ENCODE measurements at places on chromosomes 6 and 20. TPM values are rescaled to one million over a fixed set of nuclear protein-coding genes. Genes with fewer than 3 reads are reported as not detected.
A peak's percentile ranks its signal among the peaks of the same experiment; 100 is the strongest.

DNA sequence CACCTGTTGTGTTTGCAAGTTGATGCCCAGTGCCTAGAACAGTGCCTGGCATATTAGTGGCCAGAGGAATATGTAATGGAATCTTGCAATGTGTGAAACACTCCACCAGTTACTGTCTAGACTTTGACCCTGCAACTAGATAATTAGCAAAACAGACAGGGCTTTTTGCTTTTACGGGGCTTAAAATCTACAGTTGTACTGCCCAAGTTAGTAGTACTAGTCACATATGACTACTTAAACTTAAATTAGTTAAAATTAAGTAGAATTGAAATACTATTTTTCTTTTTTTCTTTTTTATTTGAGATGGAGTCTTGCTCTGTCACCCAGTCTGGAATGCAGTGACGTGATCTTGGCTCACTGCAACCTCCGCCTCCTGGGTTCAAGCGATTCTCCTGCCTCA is 44.3 kb upstream of the PLCB4 start:
- no peak overlapping the region for H3K4me3 ChIP-seq
- peaks cover 8% of the 10 kb centered on the region for H3K4me1 ChIP-seq
- no peaks in the 10 kb centered on the region for H3K36me3 ChIP-seq
- DNase-seq = no peak
- H3K27me3 ChIP-seq = no peaks in the 10 kb centered on the region

The INSM1 gene
- total RNA-seq = not detected

DNA sequence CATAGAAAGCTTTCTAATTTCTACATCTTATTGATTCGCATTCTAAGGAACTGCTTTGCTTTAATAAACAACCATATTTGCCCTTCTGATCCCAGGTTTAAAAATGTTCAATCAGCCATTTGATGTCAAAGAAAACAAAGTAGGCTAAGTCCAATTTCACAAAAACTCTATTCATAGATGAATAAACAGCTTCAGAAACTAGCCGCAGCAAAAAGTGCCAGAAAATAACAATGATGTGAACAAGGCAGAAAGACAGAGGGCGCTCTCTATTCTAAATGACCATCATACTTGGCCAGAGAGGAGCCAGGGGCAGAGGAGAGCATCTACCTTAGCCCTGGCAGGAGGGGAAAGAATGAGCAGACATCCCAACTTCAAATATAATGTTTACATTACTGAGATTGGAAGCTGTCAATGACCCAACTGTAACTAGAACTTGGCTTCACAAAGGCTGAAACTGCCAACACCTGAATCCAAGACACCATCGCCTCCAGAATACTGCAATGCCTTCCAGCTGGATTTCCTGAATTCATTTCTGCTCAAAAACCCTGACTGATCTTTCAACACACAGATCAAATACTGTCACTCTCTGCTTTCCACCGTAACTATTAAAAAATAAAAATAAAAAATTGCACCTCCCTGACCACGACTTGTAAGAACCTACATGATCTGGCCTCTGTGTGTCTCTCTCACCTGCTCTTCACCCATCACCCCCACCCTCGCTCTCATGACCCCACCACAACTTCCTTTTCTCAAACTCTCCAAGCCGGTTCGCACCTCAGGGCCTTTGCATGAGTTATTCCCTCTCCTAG is 9.5 kb downstream of the CNKSR3 start:
- no peaks in the 10 kb centered on the region for H3K27me3 ChIP-seq
- 0 out of 2 replicates have a peak, but pooled peaks cover 1% of the 10 kb centered on the region for H3K36me3 ChIP-seq
- DNase-seq = no peak
- H3K27ac ChIP-seq = no peak overlapping the region

DNA sequence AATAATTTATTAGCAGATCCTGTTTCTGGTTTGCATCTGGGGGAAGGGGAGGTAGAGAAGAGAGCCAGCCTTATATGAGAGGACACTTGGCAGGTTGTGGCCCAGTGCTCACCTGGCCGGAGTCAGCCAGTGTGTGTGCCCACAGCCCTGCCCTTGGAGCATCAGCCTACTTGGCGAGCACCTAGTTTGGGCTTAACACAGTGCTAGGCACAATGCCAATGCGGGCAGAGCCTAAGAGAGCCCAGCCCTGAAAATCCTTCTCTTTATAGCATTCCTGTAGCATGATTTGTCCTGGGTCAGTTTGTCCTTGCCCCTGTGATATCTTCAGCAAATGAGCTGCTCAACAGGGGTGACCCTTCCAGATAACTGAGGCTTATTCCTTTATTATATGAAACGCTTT is 73.0 kb downstream of the SLX4IP start:
- no peaks in the 10 kb centered on the region for H3K36me3 ChIP-seq
- peaks cover 23% of the 10 kb centered on the region for H3K4me1 ChIP-seq
- peak overlapping the region; percentile 13 for H3K27ac ChIP-seq
- no peaks in the 10 kb centered on the region for H3K27me3 ChIP-seq

Measured in IMR-90 (cell line).